Suppressor macrophage (primary cell): ENCODE measurements at places on chromosomes 7 and 10.

- no peak for DNase-seq
These were observed 4.0 kb upstream of the ZCCHC24 start for GRCh38 chr10:79449181-79450146.

DNA sequence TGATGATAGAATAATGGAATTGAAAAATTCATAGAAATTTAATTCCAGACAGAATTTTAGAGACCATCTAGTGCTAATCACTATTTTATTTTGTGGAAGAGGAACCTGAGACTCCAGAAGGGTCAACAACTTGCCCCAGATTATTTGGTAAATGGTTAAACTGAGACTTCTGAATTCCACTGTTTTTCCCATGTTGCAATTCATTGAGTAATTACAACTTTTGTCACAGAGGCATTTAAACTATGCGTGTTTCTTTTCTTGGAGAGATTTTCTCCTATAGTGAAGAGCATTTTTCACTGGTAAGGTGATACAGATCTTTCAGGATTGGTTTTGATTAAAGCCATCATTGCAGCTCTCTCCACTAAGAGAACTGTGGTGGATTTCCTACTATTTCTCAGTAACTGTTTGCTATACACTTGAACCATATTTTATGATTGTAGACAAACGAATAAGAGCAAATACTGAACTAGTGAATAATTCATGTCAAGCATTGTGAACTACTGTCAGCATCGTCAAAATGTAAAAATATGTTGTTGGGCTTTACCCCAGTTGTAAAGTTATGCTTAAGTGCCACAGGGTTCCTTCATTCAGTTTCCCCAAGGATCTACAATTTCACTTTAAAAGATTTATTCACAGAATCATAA lies 26.5 kb downstream of the LRGUK start:
- DNase-seq = no peak

DNA sequence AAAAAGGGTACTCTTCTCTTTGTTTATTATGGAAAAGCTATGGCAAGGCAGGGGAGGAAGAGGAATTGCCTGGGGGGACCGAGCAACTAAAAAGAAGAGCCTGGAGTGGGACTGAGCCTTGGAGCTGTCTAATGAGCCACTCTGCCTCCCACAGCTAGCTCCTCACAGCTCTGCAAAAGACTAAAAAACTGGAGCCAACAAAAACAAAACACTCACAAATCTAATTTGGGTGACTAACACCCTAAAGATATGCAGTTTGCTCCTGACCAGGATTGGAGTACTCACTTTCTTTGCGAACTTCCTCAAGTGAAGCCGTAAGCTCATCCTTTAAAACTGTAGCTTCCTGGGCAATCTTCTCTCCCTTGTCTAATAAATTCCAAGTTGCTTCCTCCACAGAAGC lies 89.4 kb downstream of the CTNNA3 start:
- DNase-seq = no peak

DNA sequence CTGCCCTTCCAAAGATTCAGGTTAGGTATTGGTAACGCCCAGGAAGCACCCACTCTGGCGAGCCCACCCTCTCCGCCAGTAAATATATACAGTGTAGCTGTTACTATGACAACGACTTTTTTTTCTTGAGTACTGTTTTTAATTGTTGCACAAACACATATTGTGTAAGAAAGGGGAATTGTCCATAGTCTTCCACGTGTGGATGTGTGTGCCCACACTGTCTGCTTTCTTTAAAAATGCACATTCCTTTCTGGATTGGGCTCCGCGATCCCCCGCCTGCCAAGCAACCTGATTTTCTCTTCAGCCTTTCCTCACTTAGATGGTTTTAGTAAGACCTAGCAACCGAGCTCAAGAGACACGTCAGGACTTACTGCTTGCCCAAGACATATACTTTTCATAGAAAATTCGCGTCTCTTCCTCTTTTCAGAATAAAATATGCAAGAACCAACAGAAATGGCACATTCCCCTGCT lies 247.8 kb downstream of the EBF3 start:
- peak; percentile 59 for DNase-seq

- peak; percentile 68 for DNase-seq
These were observed 2.5 kb upstream of the ACBD5 start for GRCh38 chr10:27242951-27243551.

GRCh38 chr10:126520751-126521317 lies 132.6 kb upstream of the ADAM12 start:
- no peak for DNase-seq

GRCh38 chr10:47332946-47333345 lies 10.7 kb downstream of the GDF2 start:
- DNase-seq = no peak

GRCh38 chr7:7790041-7790741 lies 71.8 kb upstream of the RPA3 start:
- no peak for DNase-seq

- DNase-seq = peak; percentile 34
These were observed 33.9 kb upstream of the SLC29A3 start for GRCh38 chr10:71285180-71285545.

DNA sequence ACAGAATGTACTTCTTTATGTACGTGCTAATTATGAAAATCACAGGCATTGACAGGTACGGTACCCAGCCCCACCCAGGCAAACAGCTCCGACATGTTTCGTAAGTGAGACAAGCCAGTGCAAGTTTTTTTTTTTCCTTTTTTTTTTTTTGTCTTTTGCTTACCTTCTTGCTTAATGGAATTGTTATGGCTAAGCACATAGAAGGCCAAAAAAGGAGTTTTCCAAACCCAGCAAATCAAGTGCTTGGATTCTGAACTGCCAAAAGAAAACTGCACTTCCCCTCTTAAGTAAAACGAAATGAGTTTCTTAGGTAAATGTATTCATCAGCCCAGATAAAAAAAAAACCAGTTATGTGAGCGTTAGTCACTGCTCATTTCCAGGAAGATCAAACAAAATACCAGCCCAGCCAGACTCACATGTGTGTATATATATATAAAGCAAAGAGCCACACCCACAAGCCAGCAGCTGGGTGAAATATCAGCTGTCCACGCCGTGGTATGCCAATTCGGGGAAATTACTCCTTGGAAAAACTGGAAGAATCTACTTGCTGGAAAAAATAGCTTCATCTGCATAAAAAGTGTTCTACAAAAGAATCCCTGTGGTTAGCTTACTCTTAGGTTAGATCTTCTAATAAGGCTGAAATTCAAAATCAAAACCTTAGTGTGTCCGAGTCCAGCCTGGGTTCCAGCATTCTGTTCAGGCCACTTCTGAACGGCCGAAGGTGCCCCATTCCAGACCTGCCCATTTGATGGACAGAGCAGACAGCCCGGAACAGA lies 8.0 kb downstream of the KLF6 start:
- DNase-seq = peak; percentile 66

GRCh38 chr10:74651565-74651964 lies 174.8 kb upstream of the KAT6B start:
- no peak for DNase-seq

DNA sequence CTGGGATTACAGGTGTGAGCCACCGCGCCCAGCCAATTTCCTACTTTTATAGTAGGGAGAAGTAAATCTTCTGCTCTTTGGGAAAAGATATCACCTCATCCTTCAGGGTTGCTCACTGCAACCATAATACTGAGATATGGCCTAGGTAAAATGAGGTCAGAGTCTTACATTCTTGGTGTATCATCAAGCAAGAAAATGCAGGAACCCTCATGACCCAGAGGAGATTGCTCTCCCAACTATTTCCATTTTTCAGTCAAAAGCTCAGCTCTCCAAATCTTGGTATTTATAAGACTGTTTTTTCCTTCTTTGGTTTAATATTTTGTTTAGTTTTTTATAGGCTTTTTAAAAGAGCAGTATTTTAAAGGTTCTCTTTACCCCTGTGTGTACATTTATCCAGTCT lies 20.9 kb upstream of the PHYHIPL start:
- DNase-seq = no peak

DNA sequence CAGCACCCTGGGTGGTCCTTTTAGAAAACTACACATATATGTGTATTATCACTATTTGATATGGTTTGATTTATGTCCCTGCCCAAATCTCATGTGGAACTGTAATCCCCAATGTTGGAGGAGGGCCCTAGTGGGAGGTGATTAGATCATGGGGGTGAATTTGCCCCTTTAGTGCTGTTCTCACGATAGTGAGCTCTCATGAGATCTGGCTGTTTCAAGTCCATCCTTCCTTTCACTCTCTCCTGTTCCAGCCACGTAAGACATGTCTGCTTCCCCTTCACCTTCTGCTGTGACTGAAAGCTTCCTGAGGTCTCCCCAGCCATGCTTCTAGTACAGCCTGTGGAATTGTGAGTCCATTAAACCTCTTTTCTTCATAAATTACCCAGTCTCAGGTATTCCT lies 37.3 kb downstream of the DOCK4 start:
- no peak for DNase-seq

DNA sequence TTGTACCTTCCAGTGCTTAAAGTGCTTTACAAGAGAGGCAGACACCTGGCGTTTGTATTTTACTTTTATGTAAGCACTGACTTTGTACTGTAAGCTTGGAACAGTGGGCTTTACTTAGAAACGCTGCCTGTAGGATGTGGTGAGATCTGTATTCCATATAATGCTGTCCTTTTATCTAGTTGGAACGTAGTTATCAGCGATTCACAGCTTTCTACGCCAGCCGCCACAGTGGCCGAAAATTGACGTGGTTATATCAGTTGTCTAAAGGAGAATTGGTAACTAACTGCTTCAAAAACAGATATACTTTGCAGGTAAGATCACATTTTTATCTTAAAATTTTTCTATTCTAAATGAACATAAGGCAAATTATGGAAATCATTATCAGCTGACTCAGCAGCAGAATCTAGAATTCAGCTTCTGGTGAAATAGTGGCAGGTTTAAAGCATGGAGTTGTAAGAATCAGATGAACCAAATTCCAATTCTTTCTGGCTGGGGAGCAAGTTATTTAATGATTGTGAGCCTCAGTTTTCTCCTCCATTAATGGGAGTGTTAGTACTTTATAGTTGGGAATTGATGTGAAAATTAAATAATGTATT lies 91.5 kb downstream of the CUL1 start:
- no peak for DNase-seq

DNA sequence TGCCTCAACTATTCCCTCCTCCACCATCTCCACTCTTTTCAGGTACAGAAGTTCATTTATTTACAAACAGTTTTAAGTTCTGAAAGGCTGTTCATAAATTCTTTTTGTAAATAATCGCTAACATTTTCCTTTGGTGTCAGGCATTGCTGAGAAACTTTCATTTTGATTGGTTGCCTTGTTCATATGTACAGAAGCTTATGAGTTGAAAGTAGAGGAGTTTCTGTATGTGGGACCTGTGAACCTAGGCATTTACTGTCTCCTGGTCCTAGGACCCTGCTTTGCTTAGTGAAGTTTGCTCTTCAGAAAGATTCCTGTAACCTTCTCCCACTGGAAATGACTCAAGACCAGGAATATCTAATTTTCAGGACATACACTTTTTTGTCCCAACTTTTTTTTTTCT lies 30.4 kb downstream of the CCSER2 start:
- no peak for DNase-seq

DNA sequence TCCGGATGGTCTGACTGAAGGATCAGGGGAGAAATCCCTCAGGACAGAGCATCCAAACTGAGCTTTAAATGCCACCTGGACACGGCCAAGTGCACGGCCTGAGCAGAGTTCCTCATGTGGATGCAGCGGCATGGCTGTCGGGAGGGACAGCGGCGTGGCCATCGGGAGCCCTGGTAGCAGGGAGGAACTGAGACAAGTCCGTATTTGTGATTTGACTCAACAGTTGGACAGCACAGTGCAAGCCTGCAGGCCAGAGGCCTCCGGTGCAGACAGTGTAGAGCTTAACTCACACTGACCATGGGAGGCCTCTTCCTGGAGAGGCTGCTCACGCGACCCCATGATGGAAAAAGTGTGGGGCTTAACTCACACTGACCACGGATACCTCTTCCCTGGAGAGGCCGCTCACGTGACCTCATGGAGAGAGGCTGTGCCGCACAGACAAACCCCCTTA lies 207.4 kb downstream of the DIP2C start:
- no peak for DNase-seq
